ENCODE measurements at places on chromosomes 1 and 21.
A peak's percentile ranks its signal among the peaks of the same experiment; 100 is the strongest.

GRCh38 chr1:232965912-232966217 is 15.5 kb downstream of the NTPCR start:
- DNase-seq = no peak

GRCh38 chr1:107357376-107357775 is 216.5 kb downstream of the NTNG1 start:
- DNase-seq = no peak

GRCh38 chr21:27772816-27773215 is 805.9 kb upstream of the ADAMTS5 start:
- no peak for DNase-seq

GRCh38 chr1:145720556-145720877 is 1.2 kb downstream of the CD160 start:
- no peak for DNase-seq

GRCh38 chr1:15004396-15004795 is 149.2 kb upstream of the TMEM51 start:
- DNase-seq = no peak

DNA sequence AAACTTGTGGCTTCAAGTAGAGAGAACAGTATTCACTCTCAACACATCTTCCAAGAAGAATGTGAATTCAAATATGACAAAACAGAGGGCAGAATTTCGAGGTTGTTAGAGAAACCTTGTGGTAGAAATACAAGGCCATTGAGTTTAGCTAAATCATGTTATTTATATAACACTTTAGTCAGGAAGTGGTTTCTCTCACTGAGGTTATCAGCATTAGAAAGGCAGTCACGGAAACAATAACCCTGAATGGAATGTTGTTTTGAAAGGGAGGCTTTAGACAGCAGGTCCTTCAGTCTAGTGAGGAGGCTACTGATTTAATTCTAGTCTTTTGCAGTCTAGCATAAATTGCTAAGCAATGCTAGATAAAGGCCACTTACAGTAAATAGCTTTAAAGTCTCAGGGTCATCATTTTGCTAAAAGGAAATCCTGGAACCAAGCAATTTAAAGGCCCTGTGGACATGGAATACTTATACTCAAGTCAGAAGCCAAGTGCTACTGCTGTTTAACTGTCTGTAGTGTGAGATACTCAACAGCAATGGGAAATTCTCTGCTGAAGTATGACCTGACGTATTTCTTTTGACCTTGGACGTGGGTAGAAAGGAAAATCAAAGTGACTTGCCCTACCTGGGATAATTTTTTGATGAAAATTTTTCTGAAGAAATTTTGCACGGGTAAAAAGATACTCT is 89.0 kb upstream of the CHODL start:
- peak; percentile 6 for DNase-seq

DNA sequence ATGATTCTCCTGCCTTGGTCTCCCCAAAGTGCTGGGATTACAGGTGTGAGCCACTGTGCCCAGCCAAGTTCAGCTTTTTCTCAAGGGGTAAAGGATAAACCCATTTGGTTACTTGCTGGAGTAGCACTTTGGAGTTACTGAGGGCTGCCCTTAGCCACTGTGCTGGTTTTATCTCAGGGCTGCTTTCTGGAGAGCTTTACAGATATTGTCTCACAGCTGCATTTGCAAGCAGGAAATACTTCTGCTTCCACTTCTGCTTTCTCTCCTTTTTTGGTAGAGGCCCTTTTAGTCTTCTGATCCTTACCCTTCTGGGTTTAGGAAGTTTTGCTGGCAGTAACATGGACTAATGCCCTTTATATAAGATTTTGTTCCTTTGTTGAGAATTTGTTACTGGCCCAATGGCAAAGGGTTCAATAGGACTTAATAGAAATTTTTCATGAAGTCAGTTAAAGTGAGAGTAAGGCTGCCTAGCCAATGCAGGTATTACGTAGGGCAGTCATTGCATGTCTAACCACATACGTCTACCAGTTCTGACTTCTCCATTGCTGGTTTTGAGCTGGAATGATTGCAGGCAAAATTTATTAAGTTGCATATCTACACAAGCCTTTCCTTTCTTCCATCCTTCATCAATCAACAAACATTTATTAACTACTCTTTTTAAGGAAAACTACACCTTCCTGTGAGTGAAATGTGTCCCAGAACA is 24.4 kb downstream of the CAP1 start:
- DNase-seq = peak; percentile 20

- no peak for DNase-seq
These were observed 5.9 kb downstream of the RUSC1 start for GRCh38 chr1:155326631-155327037.

DNA sequence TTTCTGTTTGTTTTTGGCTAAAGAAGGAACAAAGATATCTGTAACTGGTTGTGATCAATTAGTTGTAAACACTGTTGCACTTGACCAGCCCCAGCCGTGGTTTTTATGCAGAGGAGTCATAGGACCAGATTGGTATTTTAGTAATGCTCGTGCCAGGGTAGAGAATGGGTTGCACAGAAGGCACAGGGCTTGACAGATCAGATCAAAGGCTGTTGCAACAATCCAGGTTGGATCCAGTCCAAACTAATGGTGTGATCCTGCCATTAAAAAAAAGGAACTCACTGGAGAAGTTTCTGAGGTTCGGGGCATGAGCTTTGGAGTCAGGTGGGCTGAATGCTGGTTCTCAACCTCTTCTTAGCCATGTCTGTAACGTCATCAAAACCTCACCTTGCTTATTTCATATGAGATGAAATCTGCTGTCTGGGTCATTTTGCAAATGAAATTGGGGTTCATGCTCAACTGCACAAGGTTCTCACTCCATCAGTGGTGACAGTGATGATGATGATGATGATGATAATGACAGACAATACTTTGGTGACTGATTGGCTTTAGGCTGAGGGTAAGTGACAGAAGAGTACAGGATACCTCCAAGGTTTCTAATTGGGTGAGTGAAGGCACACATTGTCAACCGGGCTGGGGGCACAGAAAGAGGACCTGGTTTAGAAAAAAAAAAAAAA is 43.1 kb downstream of the ZNF281 start:
- peak; percentile 10 for DNase-seq

- DNase-seq = peak; percentile 95
These were observed 54.1 kb downstream of the LDLRAD2 start for GRCh38 chr1:21865943-21866706.

- no peak for DNase-seq
These were observed 31.2 kb upstream of the DPT start for GRCh38 chr1:168760241-168760640.

- DNase-seq = peak; percentile 59
These were observed 14.0 kb downstream of the F3 start for GRCh38 chr1:94527447-94528031.

DNA sequence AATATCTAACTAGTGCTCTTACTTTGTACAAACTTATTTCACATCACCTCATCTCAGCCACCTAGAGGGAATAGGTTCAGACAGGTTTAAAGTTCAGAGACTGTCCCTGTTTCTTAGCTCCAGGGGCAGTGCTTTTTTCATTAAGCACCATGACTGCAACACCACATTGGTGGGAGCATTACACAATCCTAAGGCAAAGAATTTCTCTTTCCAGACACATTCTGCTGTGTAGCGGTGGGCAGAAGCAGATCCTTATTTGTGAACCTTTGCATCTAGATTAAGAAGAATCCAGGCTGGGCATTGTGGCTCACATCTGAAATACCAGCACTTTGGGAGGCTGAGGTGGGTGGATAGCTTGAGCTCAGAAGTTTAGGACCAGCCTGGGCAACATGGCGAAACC is 16.1 kb downstream of the LCA5L start:
- DNase-seq = no peak

- DNase-seq = no peak
These were observed 70.4 kb downstream of the DMAP1 start for GRCh38 chr1:44283524-44284173.

DNA sequence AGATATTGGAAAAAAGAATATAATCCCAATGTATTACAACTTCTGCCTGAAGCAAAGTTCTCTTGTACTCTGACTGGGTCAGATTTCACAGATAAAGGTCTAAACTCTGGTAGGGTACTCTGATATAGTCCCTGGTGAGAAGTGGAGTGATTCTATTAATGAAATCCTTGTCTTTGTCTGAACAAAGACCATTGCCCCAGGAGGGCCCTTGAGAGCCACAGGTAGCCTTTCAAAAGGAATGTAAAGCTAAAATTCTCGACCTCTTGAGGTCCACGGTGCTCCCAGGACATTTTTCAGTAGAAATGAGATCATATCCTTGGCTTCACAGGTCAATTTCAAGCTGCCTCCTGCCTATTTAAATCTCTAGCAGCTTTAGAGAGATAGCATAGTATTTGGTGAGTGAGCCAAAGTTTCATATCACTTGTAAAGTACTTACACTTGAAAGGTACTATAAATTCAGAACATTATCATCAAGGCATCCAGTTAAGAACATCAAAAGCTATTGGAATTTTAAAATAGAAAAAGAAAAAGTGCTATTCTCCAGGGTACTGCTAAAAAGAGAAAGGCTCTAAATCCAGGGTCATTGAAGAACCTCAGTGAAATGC is 10.1 kb downstream of the TNNI3K start:
- no peak for DNase-seq

GRCh38 chr1:164658864-164659263 is 99.9 kb downstream of the PBX1 start:
- DNase-seq = no peak

- DNase-seq = no peak
These were observed 107.4 kb upstream of the GADD45A start for GRCh38 chr1:67577646-67578045.

DNA sequence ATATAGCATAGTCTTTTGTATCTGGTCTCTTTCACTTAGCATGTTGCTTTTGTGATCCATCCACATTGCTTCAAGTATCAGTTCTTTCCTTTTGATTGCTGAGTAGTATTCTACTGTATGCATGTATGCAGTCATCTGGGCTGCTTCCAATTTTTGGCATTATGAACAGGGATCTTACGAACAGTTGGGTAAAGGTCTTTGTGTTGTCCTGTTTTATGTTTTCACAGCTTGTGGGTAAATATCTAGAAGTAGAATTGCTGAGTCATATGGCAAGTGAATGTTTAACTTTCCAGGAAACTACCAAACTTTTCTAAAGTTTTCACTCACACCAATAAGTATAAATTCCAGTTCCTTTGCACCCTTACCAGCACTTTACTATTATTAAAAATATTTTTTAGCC is 60.9 kb downstream of the LHX4 start:
- DNase-seq = peak; percentile 20

GRCh38 chr1:71498542-71498941 is 417.7 kb upstream of the ZRANB2 start:
- DNase-seq = no peak

DNA sequence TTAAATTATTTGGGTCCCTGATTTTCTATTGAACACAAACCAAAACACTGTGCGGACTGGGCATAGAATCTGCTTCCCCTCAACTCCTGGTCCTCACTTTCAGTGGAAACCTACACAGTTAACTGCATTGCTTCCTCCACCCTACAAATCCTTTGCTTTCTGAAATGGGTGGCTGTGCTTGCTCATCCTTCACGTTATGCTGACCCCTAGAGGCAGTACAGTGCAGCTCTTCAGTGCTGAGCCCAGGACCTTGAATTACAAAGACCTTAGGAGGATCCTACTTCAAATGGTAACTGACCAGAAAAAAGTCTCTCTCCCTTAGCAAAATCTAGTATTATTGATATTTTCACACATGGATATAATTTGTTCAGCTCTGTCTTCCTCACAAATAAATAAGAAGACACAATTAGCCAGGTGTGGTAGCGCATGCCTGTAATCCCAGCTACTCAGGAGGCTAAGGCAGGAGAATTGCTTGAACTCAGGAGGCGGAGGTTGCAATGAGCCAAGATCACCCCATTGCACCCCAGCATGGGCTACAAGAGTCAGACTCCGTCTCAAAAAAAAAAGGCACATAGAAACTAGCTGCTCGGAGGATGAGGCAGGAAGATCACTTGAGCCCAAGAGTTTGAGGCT is 63.4 kb upstream of the L1TD1 start:
- DNase-seq = peak; percentile 60

DNA sequence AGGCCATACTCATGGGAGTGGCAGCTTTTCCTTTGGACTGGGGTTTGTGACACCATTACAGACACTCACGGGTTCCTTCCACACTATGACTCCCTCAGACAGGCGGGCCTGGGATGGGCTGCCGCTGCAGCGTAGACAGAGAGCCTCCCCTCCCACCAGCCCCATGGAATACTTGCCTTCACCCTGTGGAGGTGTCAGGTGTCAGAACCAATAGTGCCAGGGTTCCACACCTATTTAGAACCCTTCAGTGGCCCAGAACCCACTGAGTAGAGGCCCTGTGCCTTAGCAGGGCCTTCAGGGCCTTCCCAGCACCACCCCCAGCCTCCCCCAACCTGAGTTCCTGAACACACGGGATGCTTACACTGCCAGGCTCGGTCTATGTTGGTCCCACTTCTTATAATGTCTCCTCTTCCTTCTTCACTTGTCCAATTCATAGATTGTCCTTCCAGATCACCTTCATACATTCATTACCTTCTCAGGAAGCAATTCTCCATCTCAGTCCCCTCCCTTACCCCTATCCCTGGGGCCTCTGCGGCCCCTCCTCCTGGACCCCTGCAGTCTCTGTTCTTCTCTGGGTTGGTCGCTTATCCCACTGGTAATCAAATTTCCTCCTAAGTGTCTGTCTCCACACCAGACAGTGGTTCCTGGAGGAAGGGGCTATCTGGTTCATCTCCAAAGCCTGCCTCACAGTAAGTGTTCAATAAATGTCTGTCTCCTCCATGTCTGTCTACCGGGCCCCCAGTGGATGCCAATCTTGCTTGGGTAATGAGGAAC is 1.4 kb upstream of the RHBG start:
- DNase-seq = no peak

DNA sequence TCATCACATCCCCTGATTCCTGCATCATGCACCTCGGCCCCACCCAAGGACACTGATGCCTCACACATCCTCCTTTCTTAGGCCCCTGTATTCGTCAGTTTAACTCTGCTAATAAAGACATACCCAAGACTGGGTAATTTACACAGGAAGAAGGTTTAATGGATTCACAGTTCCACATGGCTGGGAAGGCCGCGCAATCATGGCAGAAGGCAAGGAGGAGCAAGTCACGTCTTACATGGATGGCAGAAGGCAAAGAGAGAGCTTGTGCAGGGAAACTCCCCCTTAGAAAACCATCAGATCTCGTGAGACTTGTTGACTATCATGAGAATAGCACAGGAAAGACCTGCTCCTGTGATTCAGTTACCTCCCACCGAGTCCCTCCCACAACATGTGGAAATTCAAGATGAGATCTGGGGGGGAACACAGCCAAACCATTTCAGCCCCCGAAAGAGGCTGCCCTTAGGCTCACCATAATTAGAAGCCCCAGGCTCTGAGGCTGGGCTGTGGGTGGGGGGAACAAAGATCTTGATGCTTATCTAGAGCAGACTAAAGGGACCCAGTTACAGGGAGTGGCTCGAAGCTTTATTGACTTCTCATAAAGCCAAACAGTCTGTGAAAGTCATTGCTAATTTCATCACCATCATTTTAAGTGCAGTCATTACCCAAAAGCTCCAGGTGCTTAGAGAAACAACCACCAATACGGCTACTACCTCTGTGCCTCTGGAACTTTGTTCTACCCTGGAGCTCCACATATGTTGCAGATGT is 181.5 kb downstream of the MATN1 start:
- DNase-seq = no peak

- DNase-seq = no peak
These were observed 166.0 kb downstream of the COL11A1 start for GRCh38 chr1:102942324-102942723.

All from hematopoietic multipotent progenitor cell treated with erythropoietin and hydrocortisone succinate and interleukin-3 and kit ligand, for 8 days (in vitro differentiated cells).